ENCODE measurements at places on chromosomes 12 and 14. TPM values are rescaled to one million over a fixed set of nuclear protein-coding genes. Genes with fewer than 3 reads are reported as not detected.

- DNase-seq: no peak
Observed at GRCh38 chr12:48712209-48712608, 4.3 kb downstream of the CCNT1 start.

- DNase-seq: no peak
Observed at GRCh38 chr12:3364226-3364625, 126.8 kb upstream of the PRMT8 start.

DNA sequence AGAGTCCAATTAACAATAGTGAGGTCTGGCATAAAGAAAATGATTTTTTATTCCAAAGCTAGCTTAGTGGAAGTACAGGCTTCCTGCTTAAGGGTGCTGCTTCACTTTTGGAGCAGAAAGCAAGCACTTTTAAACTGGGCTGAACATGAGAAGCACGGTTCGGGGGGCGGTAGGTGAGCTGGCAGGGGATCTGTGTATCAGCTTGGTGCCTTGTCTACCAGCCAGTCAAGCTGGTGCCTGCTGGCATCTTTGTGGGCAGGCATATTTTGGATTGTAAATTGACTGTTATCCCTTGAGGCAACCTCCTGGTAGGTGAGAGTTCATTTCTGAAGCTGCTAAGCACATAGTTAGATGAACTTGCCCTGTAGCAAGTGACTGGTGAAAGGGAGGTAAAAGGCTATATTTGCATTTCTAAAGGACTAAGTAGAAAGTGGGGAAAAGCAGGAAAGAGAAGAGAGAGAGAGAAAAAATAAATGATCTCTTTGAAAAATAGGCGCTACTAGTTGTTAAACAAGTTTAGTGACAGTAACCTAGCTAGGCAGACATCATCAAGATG lies 121.1 kb upstream of the SYT10 start:
- no peak for DNase-seq

PDE3A gene
- not detected for total RNA-seq
